ENCODE measurements at places on chromosomes 5 and 9.

- no peak for DNase-seq
Observed at GRCh38 chr5:54673523-54674225, 156.1 kb downstream of the SNX18 start.

DNA sequence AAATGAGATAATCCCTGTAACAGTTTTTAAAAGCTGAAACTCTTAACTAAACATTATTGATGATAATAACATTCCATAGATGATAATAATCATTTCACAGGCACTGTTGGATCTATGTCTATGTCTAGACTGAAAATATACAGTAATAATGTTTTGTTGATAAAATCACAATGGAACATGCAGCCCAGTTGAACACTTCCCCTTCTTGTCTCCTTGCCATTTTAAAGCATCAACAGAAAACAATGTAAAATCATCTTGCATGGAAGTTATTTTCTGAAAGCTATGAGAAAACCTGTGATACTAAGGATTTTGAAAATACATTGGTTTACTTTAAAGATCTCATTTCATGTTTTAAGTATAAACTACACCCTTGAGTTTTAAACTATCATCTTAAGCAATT, 1.9 kb downstream of the GAPT start:
- DNase-seq = no peak

- DNase-seq = no peak
Observed at GRCh38 chr9:111965566-111966019, 69.0 kb downstream of the UGCG start.

- DNase-seq = no peak
Observed at GRCh38 chr9:106783121-106783520, 79.8 kb upstream of the ZNF462 start.

- no peak for DNase-seq
Observed at GRCh38 chr5:133602835-133603380, 9.4 kb downstream of the FSTL4 start.

GRCh38 chr5:157280927-157281326, 15.0 kb downstream of the CYFIP2 start:
- no peak for DNase-seq

GRCh38 chr5:135625061-135625460, 46.3 kb upstream of the CXCL14 start:
- DNase-seq = no peak

DNA sequence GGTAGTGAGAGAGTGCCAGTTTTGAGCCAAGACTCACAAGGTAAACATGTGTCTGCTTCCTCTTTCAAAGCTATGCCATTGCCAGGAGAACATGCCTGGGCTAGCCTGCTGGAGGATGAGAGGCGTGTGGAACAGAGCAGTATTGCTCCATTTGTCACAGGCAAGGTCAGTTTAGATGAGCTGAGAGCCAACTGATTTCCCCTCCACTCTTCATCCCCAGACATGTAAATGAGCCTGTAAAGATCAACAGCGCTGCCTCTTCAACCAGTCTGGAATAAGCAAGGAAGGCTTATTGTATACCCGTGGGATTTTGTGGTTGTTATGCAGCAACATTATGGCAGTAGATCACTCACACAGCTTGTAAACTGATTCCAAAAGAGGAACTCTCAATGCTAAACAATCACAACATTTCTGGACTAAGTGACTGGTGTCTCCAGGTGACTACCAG, 8.2 kb upstream of the GDNF start:
- DNase-seq = no peak

DNA sequence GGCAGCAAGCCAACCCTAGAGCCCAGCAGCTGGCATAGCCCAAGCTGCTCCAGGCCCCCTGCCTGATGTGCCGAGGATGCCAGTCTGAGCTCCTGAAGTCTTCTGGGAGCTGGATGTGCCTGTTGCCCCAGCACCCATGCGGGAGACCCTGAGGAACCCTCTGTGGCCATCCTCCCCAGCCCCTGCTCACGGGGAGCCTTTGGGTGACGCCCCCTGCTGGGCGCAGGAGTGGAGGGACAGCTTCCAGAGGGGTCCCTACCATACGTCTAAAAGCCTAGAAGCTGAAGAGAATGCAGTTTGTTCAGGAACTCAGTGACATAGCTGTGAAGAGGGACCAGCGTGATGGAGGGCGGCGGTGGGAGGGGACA, 33.1 kb upstream of the MVB12B start:
- no peak for DNase-seq

DNA sequence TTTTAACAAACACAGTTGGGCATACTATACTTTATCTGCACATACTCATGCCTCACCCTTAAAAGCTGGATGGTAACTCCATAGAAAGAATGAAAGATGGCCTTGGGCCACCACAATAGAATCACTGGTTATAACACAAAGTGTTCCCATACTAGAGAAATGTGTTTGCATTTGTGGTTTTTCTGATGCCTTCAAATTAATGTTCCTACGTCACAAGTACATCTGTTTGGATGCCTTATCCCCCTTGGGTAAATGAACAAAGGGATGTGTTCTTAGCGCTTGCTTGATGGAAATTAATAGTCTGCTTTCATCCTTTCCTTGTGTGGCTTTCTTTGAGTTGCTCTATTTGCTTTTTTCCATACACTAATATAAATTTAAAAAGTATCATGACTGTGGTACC, 291.1 kb upstream of the PDE4D start:
- DNase-seq = no peak

- DNase-seq = no peak
Observed at GRCh38 chr9:79651251-79651795, 79.6 kb downstream of the TLE4 start.

GRCh38 chr9:35908504-35909125, 675 bp upstream of the SPAAR start:
- no peak for DNase-seq

GRCh38 chr9:84996029-84996428, 326.5 kb downstream of the NTRK2 start:
- DNase-seq = no peak

GRCh38 chr9:78856144-78856543, 559.2 kb downstream of the PSAT1 start:
- no peak for DNase-seq

- no peak for DNase-seq
Observed at GRCh38 chr9:89137542-89138462, 40.8 kb downstream of the SHC3 start.

- no peak for DNase-seq
Observed at GRCh38 chr5:10691826-10692785, 68.9 kb downstream of the DAP start.

DNA sequence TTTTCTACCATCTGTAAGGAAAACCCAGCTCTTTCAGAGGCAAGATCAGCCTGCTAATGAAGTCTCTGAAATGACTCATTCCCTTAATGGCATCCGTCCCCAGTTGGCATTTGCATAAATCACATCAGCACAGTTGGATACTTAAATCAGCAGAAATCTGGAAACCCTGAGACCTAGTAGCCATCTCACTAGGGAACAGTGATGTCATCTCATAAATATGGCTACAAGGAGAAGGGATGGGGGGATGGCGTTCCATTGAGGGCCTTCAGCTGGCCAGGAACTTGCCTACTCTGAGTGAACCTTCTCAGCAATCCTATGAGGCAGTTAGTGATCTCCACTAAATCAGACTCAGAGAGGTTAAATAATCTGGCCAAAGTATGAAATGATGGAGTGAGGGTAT, 81.8 kb downstream of the CMYA5 start:
- DNase-seq = no peak

- DNase-seq = no peak
Observed at GRCh38 chr9:31394015-31394473, 990.4 kb upstream of the ACO1 start.

DNA sequence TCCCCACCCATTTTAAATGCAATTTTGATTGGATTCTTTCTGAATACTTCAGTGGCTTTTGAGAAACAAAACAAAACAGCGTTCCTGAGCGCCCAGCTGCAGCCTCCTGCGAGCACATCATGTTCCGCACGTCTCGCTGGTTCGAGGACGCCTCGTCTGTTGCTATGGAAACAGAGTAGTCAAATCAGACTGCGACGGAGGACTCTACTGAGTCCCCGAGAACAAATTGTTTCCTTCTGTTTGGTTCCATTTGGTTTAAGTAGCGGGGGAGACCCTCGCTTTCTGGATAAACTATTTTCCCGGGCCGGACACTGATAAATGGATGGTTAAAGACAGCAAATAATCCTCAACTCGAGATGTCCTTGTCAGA, 69.0 kb downstream of the SLC28A3 start:
- no peak for DNase-seq

DNA sequence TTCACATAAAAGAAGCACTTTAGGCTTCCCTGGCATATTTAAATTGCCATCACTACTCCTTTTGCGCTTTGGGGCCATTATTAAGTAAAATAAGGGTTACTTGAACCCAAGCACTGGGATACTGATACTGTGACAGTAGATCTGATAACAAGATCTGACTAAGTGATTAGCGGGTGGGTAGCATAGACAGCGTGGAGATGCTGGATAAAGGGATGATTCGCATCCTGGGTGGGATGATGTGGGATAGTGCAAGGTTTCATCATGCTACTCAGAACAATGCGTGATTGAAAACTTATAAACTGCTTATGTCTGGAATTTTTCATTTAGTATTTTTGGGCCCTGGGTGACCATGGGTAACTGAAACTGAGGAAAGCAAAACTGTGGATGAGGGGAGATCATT, 75.1 kb downstream of the PTTG1 start:
- no peak for DNase-seq

DNA sequence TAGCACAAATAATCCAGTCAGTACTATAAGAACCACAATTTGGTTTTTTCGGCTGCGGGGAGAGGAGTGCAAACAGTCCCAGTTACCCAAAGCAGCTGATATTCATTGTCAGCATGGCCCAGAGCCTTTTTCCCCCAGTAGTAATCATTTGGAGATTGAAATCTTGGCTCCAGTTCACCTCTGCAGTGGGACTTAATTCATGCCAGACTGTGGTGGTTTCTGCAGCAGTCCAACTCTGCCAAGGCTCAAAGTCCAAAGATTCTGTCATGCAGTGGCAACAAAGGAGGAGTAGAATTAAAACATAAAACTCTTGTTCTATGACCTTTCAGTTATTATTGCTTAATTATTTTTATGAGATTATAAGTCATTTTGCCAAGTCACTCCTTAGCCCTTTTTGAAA, 25.0 kb upstream of the TRIM36 start:
- no peak for DNase-seq

DNA sequence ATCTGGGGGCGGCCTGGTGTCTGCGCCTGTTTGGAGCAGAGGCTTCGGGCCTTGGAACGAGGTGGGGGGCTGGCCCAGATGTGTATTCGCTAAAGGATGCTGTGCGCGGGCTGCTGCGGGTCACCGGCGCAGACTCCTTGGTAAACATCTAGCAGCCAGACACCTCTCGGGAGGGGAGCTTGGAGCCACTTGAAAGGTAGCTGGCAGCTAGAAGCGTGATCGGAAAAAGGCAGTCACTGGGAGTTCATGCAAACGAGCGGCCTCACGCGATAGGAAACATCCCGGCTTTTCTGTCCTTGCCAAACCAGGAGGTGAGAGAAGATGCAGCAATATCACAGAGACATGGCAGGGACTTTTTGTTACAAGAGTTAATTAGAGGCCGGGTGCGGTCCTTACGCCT, 8.1 kb downstream of the LAMC3 start:
- DNase-seq = no peak

DNA sequence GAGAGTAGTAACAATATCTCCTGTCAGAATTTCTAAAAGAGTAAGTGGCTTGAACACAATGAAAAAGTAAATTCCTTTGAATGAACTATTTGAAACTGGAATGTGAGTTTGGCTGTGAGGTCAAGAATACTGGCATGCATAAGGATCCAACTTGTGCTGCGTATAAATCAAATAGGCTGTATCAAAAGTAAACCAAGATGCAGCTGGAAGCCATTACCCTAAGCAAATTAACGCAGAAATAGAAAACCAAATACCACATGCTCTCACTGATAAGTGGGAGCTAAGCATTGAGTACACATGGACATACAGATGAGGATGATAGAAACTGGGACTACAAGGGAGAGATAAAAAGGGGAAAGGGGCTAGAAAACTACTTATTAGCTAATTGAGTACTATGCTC, 24.0 kb upstream of the SRFBP1 start:
- DNase-seq = no peak

DNA sequence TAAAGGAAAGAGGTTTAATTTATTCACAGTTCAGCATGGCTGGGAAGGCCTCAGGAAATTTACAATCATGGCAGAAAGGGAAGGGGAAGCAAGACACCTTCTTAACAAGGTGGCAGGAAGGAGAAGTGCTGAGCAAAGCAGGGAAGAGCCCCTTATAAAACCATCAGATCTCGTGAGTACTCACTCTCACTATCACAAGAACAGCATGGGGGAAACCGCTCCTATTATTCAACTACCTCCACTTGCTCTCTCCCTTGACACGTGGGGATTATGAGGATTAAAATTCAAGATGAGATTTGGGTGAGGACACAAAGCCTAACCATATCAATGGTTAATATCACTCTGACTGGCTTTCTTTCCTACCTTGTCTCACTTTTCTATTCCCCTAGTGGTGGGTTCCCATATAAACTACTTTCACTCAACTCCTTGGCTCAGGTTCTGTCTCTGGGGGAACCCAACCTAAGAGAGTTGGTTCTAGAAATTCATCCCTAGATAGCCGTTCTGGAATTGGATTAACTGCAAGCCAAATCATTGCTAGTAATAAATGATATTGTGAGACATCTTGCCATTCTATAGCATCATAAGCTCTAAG, 749.8 kb upstream of the GRAMD2B start:
- DNase-seq = no peak

DNA sequence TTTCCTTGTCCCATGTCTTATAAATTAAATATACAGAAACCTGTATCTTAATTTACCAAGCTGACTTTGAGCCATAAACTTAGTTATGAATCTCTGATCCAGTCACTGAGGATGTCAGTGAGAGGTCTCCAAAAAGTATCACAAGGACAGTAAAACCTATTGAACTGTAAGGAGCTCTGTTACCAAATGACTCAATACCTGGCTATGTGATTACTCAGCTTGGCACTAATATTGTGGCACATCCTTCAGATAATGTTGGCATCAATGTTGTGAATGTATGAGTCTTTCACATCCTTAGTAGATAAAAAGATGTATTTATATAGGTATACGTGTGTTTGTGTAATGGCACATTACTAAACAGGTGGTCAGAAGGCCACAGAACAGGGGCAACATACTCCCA, 18.0 kb upstream of the CAPSL start:
- no peak for DNase-seq

DNA sequence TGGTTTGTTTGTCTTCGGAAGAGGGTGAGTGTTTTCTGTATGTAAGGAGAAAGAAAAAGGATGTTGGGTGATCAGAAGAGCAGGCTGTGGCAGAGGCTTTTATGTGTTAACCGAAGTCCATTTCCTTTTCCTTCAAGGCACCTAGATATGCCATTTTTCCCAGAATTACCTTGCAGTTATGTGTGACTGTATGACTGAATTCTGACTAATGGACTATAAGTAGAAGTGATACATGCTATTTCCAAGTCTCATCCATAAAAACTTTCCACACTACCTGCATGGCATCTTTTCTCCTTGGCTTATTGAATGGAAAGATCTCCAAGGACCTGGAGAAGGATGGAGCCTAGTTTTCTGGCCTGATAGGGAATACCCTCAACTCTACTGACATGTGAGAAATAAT, 10.6 kb upstream of the NDUFS4 start:
- no peak for DNase-seq

- DNase-seq = no peak
Observed at GRCh38 chr9:127613583-127613954, 1.5 kb downstream of the STXBP1 start.

Data from stimulated activated CD4-positive, alpha-beta T cell treated with anti-CD3 and anti-CD28 coated beads, Interleukin-1b, Interleukin-23, amount 100 ng/mL, for 4 hours (primary cell).